ENCODE measurements at places on chromosomes 12 and 14.

DNA sequence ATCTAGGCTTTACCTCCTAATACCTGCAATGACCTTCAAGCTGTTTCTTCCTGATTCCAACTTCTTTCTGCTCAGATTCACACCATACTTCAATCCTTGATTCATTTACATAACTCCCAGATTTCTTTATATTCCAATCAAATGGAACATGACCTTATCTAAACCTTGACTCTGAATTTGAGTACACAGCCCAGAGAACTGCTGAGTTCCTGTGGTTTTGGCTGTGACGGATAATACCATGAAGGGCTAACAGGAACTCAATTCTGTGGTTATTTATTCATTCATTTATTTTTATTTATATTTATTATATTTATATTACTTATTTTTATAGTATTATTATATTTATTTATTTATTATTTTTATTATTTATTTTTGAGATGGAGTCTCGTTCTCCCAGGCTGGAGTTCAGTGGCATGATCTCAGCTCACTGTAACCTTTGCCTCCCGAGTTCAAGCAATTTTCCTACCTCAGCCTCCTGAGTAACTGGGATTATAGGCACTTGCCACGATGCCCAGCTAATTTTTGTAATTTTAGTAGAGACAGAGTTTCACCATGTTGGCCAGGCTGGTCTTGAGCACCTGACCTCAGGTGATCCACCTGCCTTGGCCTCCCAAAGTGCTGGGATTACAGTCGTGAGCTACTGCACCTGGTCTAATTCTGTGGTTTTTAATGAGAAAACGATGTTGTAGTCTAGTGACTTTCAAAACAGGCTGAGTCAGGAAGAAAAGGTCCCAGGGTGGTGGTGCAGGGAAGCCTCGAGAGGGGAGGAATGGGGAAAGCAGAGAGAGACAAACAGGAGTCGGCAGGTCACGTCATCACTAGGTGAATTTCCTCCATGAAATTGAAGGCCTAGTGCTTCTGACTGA lies 11.7 kb downstream of the APOLD1 start:
- DNase-seq: no peak

GRCh38 chr12:1644534-1645438 lies 15.8 kb downstream of the WNT5B start:
- no peak for DNase-seq

DNA sequence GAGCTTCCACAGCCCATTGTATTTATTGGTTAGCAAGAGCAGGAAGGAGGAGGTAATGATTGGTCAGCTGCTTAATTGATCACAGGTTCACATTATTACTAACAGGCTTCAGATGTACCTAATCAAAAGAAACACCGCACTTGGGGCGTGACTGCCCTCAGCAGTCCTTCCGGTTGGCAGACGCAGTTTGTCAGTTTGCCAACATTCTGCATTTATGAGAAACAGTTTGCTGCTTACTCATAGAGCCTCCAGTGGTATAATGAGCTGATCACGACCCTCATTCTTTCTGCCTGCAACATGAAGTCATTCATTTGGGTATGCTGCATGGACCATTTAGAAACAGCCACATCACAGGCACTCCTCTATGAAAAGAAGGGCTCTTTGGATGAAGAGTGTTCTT lies 42.5 kb upstream of the PPM1H start:
- DNase-seq: no peak

GRCh38 chr12:12665194-12665593 lies 30.8 kb downstream of the GPR19 start:
- DNase-seq: no peak

DNA sequence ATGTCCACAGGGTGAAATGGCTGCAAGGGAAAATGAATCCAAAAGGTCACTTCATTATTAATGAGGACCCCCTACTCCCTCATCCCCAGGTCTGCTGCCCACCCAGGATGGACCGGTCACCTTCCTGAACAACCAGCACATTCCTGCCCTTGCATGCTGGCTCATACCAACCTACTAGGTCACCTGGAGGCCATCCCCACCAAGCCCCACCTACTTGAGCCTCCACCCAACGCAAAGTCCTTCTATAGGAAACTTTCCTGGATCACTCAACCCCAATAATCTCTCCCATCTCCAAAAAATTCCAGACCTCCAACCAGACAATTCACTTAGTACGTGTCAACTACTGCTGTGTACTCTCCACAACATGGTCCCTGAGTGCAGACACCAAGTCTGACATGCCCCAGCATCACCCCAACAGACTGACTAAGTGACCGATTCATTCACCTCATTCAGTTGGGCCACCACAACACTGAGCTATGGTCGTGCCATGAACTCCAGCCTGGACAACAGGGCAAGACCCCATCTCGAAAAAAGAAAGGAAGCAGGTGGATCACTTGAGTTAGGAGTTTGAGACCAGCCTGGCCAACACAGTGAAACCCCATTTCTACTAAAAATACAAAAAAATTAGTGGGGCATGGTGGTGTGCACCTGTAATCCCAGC lies 18.1 kb downstream of the CLMN start:
- no peak for DNase-seq

- no peak for DNase-seq
Observed at GRCh38 chr12:93612776-93613175, 40.3 kb downstream of the SOCS2 start.

Measured in activated T-cell treated with anti-CD3 and anti-CD28 coated beads for 48 hours (primary cell).